Stimulated activated CD4-positive, alpha-beta T cell treated with anti-CD3 and anti-CD28 coated beads, Interleukin-4, amount 100 ng/mL, for 1 hour (primary cell): ENCODE measurements at places on chromosomes 6 and 20.

- no peak for DNase-seq
Measured at GRCh38 chr20:51803148-51803854, 980 bp upstream of the SALL4 start.

- DNase-seq, result no peak
Measured at GRCh38 chr6:10266061-10266460, 148.8 kb downstream of the TFAP2A start.

DNA sequence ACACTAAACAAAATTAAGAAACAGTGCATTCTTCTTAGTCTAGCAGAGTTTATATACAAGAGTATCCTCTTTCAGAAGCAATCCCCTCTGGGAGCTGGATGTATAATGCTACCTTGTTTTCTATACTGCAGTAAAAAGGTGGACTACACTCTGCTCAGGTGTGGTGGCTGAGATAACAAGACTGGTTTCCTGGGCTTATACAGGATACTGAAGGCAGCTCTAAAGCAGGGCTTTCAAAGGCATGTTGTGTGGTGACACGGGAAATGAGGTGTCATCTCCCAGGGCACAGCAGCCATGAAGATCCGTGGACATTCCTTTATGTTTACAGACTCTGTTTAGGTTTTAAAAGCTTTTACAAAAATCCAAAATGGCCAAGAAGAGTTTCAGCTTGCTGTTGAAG lies 136.7 kb downstream of the MAP3K4 start:
- no peak for DNase-seq

DNA sequence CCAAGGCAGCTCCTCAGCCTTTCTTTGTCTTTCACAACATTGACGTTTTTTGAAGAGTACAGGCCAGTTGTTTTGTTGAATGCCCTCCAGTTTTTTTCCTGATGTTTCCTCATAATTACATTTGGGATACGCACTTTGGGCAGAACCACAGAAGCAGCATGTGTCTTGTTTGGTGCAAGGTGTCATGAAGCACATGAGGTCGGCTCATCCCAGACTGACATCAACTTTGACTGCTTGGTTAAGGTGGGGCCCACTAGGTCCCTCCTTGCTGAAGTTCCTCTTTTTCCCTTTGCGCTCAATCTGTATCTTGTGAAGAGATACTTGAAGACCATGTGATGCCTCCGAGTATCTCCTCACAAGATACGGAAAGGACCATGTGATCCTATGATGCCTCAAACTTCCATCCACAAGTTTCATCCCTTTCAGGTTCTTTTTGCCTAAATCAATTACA lies 10.5 kb downstream of the SNAI1 start:
- DNase-seq, result no peak

DNA sequence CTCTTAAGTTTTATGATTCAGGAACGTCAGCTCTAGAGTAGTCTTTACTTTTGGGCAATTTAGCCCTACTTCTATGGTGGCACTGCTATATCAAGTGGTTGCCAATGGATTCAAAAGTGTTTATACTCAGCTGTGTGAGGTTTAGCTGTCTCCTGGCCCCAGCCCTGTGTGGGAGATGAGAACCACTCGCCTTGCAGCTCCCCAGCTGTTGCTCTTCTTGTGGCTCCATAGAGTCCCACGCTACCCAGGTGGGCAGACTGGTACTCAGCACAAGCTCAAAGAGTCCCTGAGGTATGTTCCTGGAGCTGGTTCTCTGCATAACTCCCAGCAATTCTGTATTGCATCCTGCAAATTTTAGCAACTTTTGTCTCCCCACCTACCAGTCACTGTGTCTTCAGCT lies 59.6 kb downstream of the C6orf118 start:
- DNase-seq, result no peak

- DNase-seq, result no peak
Measured at GRCh38 chr20:39676241-39676640, 714.1 kb downstream of the DHX35 start.

- no peak for DNase-seq
Measured at GRCh38 chr20:63549679-63550282, 2.2 kb upstream of the SRMS start.

DNA sequence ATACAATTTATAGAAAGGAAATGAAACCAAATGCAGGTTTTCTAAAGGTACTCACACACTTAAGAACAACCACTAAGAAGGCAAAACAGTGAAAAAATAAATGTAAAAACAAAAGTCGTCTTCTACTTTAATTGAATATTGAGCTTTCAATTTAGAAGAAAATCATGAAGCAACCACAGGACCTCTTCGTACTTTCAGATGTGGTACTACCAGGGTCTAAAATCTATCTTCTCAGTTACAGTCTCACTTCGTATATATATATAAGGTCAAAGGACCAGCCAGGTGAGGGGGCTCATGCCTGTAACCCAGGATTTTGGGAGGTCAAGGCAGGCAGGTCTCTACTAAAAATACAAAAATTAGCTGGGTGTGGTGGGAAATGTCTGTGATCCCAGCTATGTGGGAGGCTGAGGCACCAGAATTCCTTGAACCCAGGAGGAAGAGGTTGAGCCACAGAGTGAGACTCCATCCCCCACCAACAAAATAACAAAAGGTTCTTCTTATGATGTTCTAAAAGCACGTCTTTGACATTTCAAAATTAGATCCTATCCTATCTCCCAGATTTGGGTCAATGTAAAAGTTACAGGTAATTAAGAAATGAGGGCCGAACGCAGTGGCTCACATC lies 12.5 kb downstream of the ROMO1 start:
- DNase-seq, result no peak

DNA sequence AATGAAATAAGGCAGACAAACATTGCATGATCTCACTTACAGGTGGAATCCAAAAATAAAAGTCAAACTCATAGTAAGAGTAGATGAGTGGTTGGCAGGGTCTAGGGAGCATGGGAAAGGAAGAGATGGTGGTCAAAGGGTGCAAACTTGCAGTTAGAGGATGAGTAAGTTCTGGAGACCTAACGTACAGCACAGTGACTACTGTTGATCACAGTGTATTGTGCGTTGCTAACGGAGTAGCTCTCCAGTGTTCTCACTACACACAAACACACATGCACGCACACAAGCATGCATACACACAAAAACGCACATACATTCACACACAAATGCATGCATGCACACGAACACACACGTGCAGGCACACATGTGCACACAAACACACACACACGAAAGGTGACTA lies 54.9 kb downstream of the LY86 start:
- no peak for DNase-seq

DNA sequence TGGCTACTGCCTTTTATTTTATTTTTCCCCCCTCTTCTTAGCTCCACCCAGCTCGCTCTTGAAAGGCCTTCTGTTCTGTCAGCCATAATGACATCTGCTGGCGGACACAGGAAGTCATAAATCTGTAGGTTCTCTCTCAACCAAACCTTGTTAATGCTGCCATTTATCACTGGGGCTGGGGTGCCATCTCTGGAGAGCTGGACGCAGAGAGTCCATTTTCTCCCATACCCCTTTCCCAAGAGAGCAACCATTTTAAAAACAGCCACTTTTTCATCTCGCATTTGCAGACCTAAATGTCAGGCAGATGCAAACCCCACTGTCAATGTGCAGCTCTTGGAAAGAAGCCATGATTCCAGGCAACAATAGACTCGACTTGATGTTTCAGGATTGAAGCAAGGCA lies 13.0 kb upstream of the TSHZ2 start:
- no peak for DNase-seq

GRCh38 chr6:6466967-6467761 lies 121.4 kb upstream of the LY86 start:
- DNase-seq, result no peak

DNA sequence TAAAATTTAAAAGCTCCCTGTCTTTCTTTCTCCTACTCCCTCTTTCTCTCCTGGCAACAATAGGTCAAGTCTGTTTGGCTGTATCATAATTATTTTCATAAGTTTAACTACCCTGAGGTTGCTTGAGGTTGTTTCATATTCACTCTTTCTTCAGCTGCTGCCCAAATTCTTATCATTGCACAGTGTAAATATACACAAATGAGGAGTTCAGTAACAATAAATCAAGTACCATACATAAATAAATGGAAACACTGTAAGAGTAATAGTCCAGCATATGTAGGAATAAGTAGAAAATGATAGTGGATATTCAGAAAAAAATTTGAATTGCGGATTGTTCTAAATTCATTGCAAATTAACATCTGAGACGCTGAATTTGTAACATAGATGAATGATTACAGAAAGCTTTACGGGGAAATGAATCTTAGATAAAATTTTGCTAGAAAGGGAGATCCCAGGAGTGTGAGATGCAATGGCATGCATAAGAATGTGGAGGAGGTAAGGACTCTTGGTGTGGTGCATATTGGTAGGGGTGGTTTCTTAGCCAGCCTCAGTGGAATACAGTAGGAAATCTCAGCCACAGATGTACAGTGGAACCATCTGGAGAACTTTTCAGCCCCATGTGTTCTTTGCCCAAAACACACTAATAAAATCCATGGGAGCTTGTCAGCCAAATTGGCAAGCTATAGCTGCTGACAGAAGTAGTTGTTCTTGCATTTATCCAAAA lies 480.7 kb downstream of the HTR1B start:
- no peak for DNase-seq

GRCh38 chr6:4358414-4359107 lies 223.2 kb upstream of the ECI2 start:
- DNase-seq, result no peak

DNA sequence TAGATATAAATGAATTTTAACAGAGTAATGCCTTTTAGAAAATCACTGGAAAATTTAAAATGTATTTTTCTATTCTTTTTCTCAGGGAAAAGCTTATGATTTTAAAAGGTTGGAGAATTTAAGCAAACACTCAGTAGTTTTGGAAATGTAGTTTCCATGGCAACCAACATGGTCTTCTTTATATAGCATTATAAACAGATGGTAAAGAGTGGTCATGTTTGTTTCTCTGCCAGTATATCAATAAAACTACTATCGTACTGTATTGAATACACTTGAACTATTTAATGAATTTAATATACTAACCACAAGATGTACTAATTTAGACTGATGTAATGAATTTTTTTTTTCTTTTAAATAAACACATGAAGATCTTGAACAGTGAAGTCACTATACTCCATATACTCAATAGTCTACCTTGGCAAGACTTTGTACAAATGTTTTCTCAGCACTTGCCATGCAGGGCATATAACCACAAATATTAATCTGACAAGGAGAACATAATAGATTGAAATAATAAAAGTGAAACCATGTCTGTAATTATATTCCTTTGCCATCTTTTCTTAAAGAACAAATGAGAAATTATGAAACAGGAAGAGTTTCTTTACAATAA lies 105.5 kb downstream of the PDSS2 start:
- no peak for DNase-seq

DNA sequence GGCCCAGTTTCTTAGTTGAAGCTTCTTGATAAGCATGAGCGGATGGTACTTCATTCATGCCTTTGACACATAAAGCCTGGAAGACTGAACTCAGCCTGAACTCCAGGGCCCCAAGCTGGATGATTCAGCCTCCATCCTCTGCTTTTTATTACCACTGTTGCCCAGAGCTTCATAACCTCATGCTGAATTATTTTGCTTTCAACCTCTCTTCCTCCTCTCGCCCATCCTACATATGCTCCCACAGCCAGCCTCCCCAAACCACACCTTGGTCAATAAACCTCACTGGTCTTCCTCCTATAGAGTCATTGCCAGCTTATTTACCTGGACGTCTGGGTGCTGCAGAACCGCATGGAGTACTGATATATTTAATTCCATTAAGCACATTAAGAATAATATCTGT lies 59.4 kb downstream of the SLC35B3 start:
- DNase-seq, result no peak

- no peak for DNase-seq
Measured at GRCh38 chr20:8223091-8223870, 91.2 kb downstream of the PLCB1 start.

GRCh38 chr6:142712231-142712630 lies 232.7 kb downstream of the HIVEP2 start:
- no peak for DNase-seq

DNA sequence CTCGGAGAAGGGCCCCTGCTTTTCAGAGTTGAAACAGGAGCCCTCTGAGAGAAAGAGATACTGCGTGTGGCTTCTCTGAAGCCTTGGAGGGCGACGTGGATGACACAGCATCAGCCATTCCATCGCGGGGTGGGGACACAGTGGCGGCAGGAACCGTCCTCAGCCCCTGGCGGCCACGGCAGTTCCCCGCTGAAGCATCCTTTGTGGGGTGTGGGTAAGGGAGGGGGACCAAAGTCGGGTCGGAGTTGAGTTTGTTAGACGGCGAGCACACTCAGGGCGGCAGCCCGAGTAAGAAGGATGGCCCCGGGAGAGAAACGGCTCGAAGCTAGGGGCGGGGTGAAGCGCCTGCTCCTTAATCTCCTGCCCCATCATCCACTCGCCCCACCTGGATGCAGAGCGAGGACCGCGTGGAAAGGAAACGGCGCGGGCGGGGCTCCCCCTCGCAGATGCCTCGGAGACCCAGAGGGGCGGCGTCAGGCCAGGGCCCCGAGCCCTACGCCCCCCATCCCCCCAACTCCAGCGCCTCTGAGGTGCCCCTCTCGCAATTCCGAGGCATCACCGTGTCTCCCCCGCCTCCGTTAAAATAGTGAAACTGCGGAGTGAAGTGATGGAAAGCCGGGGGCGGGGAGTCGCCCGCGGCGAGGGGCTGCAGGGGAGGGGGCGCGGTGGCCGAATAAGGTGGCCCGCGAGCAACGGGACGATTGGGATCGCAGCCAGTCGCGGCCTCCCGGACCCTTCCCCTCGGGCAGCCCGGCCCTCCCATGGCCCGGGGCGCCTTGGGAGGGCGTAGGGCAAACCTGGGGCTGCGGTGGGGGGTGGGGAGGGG lies 796 bp upstream of the RREB1 start:
- peak; percentile 67 for DNase-seq

DNA sequence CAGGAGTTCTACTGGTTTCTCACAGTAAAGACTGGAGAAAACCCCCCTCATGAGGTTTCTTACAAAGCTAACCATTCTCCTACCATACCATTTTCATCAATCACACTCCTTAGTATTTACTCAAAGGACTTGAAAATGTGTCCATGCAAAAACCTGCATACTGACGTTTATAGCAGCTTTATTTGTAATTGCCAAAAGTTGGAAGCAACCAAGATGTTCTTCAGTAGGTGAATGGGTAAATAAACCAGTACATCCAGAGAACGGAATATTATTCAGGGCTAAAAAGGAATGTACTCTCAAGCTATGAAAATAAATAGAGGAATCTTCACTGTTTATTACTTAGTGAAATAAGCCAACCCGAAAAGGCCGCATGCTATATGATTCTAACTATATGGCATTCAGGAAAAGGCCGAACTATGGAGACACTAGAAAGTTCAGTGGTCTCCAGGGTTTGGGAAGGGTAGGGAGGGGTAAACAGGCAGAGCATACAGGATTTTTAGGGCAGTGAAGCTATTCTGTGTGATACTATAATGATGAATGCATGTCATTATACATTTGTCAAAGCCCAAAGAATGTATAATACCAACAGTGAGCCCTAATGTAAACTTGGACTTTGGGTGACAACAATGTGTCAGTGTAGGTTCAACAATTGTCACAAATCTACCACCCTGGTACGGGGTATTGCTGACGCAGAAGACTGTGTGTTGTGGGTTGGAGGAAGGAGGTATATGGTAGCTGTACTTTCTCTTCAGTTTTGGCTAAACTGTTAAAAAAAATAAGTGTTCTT lies 50.6 kb downstream of the SNX5 start:
- DNase-seq, result no peak

GRCh38 chr6:111552241-111552744 lies 53.4 kb downstream of the TRAF3IP2 start:
- DNase-seq, result no peak
